ENCODE measurements at places on chromosomes 5 and 9.

DNA sequence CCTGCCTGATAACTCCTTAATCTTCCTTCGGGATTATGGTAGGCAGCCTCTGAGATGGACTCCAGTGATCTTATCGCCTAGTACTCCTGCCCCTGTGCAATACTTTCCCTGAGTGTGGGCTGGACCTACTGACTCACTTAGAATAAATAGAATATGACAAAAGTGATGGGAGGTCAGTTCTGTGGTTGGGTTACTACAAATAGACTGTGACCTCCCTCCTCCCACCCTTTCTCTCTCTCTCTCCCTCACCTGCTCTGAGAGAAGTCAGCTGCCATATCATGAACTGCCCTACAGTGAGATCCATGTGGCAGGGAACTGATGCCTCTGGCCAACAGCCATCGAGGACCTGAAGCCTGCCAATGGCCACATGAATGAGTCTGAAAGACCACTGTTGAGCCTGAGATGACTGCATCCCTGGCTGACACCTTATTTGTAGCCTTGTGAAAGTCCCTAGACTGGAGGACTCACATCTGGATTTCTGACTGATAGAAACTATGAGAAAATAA is 31.7 kb downstream of the NRG2 start:
- no peak for DNase-seq

- no peak for DNase-seq
Measured at GRCh38 chr5:1836891-1837880, 36.0 kb downstream of the NDUFS6 start.

DNA sequence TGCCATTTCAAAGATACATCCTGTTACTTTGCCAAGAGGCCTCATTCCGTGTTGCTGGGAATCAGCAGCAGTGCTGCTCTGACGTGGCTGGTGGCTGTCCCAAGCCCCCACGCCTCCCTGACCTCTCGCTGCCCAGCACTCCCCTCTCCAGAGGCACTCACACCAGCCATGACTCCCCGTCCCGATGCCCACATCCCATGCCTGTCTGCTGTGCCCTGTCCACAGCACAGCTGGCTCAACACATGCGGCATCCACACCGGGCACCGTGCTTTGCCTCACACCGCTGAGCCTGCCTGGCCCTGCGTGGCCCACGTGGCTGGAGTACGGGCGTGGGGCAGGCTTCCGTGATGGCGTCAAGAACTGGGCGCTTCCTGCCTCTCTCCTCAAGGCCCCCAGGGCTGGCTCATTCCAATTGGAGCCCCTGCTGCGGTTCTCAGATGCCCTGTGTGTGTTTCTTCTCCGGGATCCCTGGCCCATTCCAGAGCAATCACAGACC is 7.8 kb upstream of the LCN1 start:
- no peak for DNase-seq

GRCh38 chr5:29170599-29170998 is 2022.9 kb upstream of the CDH6 start:
- DNase-seq = no peak

DNA sequence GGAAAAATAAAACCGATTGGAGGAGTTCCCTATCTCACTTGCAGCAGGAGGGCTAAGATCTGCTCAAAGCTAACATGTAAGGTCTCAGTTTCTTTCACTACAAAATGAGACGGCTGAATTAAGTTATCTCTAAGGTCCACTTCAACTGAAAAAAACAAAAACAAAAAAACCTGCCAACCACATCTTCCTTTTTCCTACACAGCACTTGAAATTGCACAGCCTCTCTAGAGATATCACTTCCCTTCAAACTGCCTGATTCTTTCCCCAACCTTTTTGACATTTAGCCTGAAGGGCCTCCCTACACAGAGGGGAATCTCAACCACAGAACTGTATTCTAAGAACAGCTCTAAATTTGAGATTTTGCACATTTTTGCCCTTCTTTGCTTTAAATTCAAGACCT is 227.9 kb upstream of the TARS1 start:
- DNase-seq = no peak

GRCh38 chr5:135153661-135154060 is 119.6 kb upstream of the PITX1 start:
- DNase-seq = no peak

- DNase-seq = no peak
Measured at GRCh38 chr5:58002323-58002722, 457.6 kb downstream of the PLK2 start.

- no peak for DNase-seq
Measured at GRCh38 chr9:137461316-137461662, 2.2 kb upstream of the NSMF start.

DNA sequence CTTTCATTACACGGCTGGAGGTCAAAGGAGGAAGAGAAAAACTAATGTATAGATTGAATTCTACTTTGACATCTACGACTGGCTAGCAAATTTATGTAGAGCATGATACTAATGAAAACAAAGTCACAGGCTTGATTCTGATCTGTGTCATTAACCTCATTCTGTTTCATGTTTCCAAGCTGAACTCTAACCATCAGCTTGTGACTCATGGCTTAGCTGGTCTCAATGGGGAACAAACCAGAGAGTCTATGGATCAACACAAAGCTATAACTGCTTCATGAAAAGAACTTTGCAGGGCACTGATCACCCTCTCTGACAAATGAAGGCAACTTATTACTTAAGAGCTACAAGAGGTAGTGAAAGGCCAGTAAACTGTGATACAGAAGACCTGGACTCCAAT is 23.6 kb upstream of the PDE4D start:
- DNase-seq = no peak

- no peak for DNase-seq
Measured at GRCh38 chr5:141742866-141743851, 61.1 kb upstream of the ARAP3 start.

- DNase-seq = no peak
Measured at GRCh38 chr5:141313711-141314110, 6.9 kb downstream of the TAF7 start.

GRCh38 chr9:19127871-19128500 is 694 bp upstream of the PLIN2 start:
- DNase-seq = no peak

DNA sequence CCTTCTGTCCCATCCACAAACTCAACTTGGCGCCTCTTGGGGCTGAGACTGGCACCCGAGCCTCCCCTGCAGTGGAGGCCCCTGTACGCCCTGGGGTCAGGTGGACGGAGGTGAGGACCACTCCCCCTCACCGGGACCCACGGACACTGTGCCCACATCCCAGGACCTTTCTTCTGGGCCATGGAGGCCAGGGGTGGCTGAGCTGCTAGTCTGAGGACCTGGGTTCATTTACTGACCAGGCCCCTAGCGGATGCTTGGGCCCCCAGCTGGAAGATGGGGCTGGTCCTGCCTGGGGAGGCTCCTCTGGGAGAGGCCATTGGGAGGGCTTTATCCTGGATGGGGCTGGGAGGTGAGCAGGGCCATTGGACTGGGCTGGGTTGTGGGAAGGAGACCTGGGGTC is 16.9 kb upstream of the SLC6A19 start:
- DNase-seq = no peak

DNA sequence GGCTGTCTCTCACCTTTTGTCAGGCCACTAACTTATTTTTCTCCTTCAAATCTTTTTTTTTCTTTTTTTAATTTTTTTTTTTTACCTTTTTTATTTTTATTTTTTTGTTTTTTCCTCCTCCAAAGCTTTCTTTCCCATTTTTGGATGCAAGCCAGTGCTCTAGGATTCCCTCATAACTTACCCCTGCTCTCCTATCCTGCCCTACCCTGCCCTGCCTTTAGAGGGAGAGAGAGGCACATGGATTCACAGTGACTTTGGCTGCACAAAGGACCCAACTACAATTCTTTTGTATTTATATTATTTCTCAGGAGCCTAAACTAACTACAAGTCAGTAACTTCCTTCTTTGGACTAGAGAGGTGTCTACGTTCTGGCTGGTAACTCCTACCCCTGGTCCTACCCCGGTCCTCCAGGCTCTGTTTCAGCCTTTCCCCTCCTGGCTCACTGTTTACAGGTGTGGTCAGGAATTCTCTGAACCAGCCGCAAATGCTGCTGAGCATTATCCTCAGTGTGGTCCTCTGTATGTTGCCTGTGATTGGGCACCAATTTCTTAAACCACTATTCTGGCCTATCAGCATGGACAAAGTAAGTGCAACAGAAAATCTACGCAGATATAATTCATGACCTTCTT is 8.4 kb upstream of the RUSC2 start:
- no peak for DNase-seq

- no peak for DNase-seq
Measured at GRCh38 chr9:112765281-112765680, 14.7 kb downstream of the SNX30 start.

DNA sequence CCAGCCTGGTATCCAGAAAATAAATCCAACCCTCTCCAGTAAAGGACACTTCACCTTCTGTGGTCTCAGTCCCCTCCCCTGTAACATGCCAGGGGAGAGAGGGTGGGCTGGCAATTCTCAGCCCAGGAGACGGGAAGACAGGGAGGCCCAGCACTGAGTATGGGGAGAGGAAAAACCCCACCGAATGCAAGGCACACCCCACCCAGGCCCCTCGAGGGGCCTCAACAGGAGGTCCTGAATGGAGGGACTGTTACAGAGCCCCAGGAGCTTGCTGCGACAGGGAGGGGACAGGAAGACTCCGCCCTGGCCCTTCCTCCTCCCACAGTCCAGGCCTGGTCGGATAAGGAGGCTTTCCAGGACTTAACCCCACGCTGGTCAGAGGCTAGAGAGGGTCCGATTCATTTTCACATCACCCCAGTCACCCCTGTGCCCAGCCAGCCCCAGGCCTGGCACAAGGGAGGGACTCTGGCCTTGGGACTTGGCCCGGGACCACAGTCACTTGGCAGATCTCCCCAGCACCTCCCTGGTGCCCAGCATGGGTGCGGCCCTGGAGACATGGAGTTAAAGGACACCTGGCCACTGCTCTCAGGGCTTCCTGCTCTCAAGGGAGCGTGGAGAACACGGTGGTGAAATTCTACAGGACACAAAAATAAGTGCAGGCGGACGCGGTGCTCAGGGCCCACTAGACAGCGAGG is 44.9 kb upstream of the STXBP1 start:
- no peak for DNase-seq

DNA sequence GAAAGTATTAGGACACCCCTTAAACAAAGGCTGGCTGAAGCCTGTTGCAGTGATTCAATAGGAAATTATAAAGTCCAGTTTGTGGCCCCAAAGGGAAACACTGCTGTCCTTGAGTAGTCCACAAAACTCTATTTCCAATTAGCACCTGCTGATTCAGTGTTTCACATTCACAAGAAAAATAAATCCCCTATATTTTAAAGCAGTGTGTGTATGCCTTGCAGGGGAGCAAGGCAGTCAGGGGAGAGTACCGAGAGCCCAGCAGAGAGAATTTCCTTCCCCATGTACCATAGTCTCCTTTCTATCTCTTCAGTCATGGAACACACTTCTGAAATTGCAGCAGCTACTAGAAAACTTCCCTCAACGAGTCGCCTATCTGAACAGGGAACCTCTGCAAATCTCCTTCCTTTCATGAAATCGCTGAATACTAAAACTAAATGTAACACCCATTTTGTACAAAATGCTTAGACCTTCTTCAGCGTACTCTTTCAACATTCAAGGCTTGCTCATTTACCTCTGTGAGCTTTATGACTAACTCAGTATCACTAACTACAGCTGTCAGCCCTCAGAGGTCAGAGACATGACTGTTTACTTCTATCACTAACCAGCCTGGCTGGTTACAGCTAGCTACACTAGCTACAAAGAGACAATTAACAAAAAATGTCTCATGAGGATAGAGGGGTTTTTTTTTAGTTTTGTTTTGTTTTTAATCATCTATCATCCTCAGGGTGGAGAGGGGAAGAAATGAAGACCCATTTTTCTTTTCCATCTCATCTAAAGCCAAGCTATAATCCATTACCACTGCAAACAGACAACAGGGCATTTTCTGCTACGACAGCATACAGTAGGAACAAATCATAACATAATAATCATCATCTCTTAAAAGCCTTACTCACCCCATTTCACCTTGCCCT is 188.7 kb downstream of the EBF1 start:
- no peak for DNase-seq

- DNase-seq = no peak
Measured at GRCh38 chr9:37371565-37372464, 50.7 kb upstream of the GRHPR start.

DNA sequence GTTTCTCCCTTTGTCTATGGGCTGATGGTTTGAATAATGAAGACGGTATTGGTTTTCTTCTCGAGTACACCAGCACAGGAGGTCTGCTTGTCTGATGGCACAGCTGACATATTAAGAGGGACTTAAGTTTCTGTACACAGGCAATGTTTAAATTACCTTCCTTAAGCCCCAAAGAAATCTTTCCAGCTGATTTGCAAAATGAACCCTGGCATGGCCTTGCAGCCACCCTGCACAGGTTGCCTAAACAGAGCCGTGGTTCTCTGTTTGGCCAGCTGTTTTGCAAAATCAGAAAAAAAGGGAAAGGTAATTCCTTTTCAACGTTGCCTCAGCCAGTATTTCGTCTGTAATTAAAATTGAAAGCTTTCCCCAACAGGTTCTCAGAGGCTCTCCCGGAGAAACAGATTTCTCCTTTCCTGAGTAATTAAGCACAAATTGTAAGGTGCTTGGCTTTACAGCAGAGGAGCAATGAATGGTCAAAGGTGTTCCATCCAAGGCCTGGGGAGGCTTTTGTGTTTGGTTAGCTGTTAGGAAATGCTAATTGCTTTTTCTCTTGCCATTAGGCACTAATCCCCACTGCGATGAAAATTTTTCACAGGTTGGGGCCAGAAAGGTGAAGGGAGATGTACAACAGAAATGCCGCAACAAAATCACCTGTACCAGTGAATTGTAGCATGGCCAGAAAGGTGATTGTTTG is 138.9 kb downstream of the RASEF start:
- DNase-seq = no peak

DNA sequence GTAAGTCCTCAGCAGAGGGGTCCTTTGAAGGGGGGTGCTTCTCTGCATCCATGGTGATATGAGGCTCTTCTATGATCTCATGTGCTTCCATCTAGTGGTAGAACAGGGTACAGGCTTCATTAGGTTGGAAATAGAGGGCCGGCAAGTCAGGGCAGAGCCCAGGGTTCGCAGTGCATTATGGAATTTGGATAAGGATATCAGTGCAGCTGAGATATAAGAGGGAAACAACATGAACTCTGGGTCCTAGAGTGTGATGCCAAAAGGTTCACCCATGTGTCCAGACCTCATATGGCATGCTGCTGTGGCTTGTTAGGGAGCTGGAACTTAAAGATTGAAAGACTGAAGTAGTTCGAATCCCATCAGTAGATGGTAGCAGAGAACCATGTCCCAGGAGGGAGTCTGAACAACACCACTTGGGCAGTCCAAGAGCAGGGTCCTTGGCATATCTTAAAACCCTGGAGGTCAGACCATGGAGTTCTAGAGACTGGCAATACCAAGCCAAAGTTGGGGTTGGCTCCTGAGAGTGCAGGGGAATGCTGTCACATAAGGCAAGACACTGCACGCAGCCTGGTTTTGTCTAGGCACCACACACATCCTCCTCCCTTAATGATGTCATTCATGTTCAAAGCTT is 2.3 kb downstream of the FAM221B start:
- DNase-seq = no peak

- no peak for DNase-seq
Measured at GRCh38 chr5:121182788-121183490, 668.7 kb upstream of the FTMT start.

Data from T follicular helper cell (primary cell).